AG09319 (cell line): ENCODE measurements at places on chromosomes 11 and 22.
A peak's percentile ranks its signal among the peaks of the same experiment; 100 is the strongest.

DNA sequence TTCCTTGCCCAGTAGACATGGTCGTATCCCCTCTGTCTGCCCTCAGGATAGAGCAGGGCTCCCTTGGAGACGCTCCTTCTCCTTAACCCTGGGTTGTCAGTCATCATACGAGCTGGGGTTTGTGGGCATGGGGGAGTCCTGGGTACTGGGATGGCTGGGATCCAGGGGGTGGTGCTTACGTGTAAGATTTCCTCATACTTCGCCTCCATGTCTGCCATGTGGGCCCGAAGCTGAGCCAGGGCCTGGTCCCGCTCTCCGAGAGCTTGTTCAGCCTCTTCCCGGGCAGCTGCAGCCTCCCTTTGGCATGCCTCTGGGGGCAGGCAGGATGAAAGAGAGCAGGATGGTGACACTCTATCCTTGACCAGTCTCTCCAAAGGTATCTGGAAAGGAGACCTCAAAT is 5.3 kb downstream of the NHERF4 start:
- DNase-seq: no peak

DNA sequence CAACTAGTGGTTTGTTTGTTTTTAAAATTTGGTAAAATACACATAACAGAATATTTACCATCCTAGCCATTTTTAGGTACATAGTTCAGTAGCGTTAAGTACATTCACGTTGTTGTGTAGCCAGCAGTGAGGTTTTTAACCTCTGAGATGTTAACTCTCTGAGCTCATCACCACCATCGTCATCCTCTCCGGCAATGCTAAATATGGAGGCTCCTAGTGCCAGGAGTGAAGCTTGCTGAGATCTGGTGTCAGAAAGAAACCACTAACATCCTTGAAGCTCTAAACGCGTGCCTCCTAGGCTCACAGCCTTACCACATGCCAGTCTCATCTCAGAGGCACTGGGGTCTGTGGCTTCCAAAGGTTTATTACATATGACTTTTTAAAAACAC is 330.2 kb upstream of the B3GAT1 start:
- DNase-seq: no peak

DNA sequence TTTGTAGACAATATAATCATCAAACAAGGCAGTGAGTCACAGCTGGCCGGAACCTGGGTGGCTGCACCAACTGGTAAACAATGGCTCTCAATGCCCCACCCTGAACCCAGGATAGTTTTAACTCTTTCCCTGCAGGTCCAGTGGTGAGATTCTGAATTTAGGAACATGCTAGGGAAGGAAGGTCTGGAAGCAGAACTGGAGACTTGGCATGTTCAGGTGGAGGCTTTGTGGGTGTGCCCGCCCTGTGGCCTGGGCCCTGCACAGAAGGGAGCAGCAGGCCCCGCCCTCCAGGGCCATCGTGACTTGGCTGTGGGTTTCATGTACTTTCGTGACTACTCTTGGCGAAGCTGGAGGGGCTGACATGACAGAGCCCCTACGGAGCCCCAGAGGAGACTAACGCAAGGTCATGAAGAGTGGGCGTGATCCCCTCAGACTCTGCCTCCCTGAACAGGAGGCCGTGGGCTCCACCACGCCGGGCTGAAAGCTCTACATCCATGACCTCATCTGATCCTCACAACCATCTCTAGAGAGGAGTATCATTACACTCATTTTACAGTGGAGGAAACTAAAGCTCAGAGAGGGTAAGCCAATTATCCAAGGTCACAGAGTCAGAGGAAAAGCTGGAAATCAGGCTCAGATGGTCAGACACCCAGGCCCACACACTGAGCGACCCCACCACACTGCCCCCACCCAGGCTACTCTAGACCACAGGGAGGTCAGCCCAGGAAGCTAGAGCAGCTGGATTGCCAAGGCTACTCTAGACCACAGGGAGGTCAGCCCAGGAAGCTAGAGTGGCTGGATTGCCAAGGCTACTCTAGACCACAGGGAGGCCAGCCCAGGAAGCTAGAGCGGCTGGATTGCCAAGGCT is 27.3 kb downstream of the MAFF start:
- peak; percentile 57 for DNase-seq

GRCh38 chr11:60477035-60477445 is 15.5 kb upstream of the MS4A12 start:
- no peak for DNase-seq

DNA sequence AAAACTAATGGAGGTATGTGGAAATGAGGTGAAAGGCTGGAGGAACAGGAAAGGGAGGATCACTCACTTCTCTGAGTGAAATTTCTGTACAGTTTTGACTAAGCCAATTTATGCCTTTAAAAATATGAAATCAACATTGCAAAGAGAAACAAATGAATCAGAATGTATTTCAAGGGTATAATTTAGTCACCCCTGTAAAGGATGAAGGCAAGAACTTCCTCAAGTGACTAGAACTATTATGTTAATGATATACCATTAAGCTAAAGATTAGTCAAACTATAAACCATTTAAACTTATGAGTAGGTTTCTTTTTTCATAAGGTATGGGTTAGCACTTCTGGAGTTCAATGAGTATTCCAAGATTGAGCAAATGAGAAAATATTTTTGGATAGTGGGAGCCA is 184.5 kb upstream of the CHORDC1 start:
- no peak for DNase-seq
